Fibroblast of the conjunctiva (primary cell): ENCODE measurements at places on chromosomes 3 and 15.

DNA sequence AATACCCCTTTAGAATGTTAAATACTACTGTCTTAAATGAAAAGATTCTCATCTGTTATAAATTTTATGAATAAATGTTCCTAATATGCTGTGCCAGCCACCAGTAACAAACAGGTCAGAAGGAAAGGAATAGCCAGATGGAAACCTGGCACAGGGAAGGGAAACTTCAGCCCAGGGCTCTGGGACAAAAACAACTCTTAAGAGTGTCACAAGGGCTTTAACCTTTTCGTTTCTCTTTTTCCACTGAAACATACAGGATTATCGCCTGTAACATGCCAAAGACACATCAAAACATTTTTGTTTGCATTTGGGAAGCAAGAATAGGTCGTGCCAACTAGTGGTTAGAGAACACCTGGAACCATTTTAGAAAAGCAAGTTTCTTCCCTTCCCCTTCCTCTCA, 109.0 kb upstream of the NEDD4 start:
- no peak for DNase-seq

- no peak for DNase-seq
Observed at GRCh38 chr3:164918905-164919304, 159.4 kb downstream of the SI start.

DNA sequence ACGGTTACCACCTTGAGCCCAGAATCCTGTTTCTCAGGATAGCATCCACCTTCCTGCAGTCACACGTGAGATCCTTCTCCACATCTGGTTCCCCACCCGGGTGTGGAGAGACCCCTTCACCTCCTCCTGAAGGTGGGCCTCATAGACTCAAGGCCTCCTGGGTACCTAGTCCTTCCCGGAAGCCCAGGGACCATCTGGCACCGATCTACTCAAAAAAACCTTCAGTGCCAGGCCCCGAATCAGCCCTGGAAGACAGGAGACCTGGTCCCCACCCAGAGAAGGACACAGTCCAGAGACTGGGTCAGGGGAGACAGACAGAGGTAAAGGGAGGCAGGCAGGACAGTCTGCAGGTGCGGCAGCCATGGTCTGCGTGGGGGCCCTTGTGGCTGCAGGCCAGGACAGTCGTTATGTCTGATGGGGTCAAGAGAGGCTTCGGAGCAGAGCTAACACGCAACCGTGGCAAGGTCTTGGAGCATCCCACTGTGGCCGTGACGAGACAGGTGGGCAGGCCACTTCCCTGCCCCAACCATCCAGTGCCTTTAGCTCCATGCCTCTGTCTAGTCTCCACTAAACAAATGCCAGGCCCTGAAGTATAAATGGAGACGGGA, 112.2 kb upstream of the ABHD17C start:
- no peak for DNase-seq

GRCh38 chr15:58264053-58264971, 126.1 kb downstream of the AQP9 start:
- DNase-seq: no peak

DNA sequence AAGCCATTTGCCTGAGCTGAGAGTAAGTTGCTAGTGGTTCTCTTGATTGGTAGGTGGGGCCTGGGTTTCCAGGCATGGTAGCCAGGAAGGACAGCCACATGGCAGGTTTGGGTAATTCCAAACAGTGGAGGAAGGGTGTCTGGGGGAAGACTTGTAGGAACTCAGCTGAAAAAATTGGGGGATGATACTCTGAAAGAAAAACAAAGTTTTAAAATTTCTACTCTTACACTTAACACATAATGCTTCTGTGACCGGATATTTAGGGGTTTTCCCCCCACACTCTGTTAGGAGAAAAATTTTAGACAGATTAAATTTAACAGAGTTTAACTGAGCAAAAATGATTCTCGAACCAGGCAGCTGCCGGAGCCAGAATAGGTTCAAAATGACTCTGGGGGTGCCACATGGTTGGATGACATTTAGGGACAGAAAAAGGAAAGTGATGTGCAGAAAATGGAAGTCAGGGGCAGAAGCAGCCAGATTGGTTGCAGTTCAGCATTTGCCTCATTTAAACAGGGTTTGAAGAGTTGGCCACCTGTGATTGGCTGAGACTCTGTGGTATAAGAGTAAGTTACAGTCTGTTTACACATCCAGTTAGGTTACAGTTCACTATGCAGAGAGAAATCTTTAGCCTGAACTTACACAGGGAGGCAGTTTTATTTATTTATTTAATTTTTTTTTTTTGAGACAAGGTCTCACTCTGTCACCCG, 8.1 kb downstream of the B2M start:
- DNase-seq: no peak

GRCh38 chr15:101559952-101560351, 70.4 kb upstream of the PCSK6 start:
- no peak for DNase-seq

DNA sequence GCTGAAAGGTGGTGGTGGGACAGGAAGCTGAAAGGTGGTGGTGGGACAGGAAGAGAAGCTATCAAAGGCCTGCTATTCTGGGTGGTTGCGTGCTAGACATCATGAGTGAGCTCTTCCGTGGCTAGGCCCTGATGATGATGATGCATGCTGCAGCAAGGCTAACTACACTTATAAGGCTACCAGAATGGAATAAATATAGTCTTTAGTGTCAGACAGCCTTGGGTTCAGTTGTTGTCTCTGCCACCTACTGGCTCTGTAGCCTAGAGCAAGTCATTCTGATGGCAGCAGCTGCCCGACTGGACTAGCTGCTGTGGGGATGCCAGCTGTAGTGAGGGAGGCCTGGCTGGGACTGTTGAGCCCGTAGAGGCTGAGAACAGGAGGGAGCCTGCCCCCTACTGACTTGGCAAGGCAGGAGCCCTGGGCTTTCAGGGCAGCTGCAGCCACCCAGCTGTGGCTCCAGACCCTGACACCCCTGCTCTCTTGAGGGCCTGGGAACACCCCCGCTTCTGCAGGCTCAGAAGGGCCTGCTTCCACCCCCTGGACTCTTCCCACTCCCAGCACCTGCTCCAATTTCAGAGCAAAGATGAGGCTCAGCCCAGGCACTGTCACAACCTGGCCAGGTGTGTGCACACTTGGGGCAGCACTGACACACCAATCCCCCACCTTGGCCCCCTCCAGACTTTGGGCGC, 21.4 kb upstream of the ZBED2 start:
- no peak for DNase-seq

DNA sequence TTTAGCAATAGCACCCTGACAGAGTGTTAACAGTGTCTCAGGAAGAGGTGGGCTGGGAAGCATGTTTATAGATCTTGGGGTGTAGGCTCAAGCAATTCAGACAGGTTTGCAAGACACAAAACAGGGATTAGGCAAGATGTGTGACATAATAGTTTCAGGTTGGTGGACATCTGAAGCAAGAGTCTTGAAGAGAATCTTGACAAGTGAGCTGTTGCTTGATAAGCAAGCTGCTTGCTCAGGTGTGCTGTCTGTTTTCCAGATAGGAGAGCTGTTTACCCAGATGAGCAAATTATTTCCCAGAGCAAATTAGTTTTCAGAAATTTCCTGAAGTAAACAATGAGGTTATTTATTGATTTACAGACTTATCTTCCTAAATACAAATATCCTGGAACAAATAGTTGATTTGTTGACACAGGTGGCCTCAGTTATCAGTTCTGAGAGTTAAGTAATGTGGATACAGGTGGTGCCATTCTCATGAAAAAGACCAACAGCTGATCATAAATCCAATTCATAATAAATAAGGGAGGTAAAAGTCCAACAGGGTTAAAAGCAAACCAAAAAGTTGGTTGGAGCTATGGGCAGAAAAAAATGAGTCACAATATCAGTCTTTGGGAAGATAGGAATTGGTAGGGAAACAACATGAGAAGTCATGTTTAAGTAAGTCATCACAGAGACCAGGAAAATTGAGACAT, 437.3 kb downstream of the TBL1XR1 start:
- DNase-seq: no peak
